ENCODE measurements at places on chromosomes 6 and 20.
A peak's percentile ranks its signal among the peaks of the same experiment; 100 is the strongest.

- DNase-seq, result no peak
Measured at GRCh38 chr6:111258615-111259088, 171.3 kb downstream of the SLC16A10 start.

GRCh38 chr6:147023148-147023547 is 181.1 kb upstream of the STXBP5 start:
- no peak for DNase-seq

DNA sequence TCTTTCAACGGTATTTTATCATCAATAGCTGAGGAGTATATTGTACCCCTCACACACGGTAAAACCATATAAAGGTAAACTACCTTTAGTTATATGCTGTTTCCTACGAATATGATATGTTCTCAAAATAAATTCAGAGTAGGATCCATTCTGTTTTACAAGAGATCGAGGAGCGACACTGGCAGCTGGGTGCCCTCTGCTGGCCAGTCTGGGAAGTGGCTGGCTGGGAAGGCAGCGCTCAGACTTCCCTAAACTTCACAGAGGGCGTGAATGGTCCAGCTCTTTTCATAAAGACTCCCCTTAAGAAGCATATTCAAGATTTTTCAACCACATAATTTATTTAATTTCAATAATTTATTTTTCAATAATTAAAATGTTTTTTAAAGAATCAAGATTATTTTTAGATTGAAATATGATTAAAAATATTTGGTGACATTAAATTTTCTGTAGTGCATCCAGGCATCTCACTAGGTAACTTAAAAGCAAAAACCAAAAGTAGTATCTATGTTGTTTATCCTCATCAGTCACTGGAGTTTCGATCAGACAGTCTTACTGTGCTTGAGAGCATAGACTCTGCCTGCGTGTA is 187.5 kb upstream of the PDE10A start:
- DNase-seq, result peak; percentile 78

GRCh38 chr6:170294298-170294730 is 3.4 kb upstream of the DLL1 start:
- DNase-seq, result no peak

GRCh38 chr20:17530716-17531664 is at the start of gene BFSP1:
Gene BFSP1 (minus strand): TSS chr20:17531379. CDS start chr20:17531329, 50 bp downstream.
- DNase-seq, result peak; percentile 71

GRCh38 chr6:4134841-4135664 is at the start of gene ECI2:
Gene ECI2 (minus strand): TSS chr6:4135575. CDS start chr6:4135560, 15 bp downstream.
- DNase-seq, result peak; percentile 75

DNA sequence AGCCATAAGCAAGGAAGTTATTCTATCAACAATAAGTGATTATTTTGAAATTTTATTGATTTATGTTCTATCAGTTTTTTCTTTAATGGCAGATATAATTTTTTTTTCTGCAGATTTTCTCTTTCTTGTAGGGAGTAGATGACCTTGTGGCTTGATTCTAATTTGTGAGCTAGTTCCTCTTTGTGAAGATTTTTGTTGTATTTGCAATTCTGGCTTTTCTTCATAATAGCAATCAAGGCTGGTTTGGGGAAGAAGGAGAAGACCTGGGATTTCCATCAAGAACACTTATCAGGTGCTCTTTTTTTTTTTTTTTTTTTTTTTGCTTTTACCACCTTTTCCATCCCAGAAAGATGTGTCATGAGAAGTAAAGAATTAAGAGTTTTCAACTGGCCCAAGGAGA is 324.2 kb upstream of the MAN1A1 start:
- DNase-seq, result no peak

- DNase-seq, result no peak
Measured at GRCh38 chr20:764255-764654, 4.0 kb downstream of the SLC52A3 start.

DNA sequence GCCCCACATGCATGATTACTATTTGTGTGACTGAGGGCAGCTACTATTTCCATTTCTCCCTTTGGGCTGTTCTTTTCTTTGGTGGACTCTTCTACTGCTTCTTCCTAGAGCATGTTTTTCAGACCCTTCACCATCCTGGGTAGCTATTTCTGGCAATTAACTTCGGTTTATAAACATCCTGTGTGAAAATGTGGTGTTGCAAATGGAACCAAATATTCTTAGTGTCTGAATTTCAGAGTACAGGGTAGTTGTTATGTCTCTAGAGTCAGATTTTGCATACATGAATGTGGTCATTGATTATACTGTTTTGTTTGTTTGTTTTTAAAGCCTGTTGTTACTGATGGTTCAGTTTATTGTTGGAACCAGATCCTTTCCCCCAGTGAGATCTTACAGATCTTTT is 49.7 kb downstream of the PROKR2 start:
- no peak for DNase-seq
